ENCODE measurements at places on chromosomes 2 and 18. TPM values are rescaled to one million over a fixed set of nuclear protein-coding genes. Genes with fewer than 3 reads are reported as not detected.

- H3K36me3 ChIP-seq: no peaks in the 10 kb centered on the region
- H3K4me1 ChIP-seq: peaks cover 21% of the 10 kb centered on the region
- no peak overlapping the region for H3K4me3 ChIP-seq
- DNase-seq: peak; percentile 48
- H3K27me3 ChIP-seq: no peaks in the 10 kb centered on the region
Observed at GRCh38 chr2:152421521-152422370, 86.8 kb downstream of the FMNL2 start.

DNA sequence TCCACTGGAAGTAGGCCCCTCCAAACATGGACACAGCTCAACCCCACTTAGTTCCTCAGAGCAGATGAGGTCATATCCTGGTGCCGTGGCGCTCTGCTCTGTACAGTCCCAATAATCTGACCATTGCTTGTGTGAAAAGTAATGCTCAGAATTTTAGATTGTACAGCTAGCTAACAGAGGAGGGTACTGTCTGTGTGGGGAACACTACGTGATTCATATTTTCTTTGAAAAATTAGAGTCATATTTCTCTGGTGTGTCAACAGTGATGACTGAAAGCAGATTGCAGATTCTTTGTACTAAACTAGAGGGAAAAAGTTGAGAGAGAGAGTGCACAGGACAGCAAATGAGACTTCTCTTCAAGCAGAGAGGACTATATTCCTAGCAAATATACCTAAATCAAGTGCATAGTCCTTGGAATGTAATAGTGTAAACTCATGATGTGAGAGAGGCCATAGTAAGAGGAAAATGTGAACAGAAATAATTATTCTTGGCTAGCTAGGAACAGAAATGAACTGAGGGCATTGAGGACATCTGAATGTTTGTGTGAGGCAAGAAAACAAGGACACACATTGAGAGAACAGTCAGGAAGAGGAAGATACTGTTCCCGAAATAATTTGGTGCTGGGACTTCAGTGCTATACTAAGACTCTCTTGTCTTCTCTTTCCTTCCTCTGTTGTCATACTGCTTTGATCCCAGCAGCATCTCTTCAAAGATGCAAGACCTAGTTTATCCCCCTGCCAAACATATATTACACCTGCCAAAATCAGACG, 157.0 kb upstream of the RND3 start:
- no peak overlapping the region for H3K4me3 ChIP-seq
- peaks cover 9% of the 10 kb centered on the region for H3K4me1 ChIP-seq
- no peaks in the 10 kb centered on the region for H3K36me3 ChIP-seq

DNA sequence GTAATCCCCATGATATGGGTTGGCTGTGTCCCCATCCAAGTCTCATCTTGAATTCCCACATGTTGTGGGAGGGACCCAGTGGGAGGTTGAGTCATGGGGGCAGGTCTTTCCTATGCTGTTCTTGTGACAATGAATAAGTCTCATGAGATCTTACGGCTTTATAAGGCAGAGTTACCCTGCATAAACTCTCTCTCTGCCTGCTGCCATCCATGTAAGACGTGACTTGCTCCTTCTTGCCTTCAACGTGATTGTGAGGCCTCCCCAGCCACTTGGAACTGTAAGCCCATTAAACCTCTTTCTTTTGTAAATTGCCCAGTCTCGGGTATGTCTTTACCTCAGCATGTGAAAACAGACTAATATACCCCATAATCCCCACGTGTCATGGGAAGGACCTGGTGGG, 61.9 kb upstream of the LDAH start:
- H3K27ac ChIP-seq: no peak overlapping the region
- H3K36me3 ChIP-seq: no peaks in the 10 kb centered on the region
- no peaks in the 10 kb centered on the region for H3K27me3 ChIP-seq
- no peak overlapping the region for H3K4me3 ChIP-seq
- no peaks in the 10 kb centered on the region for H3K4me1 ChIP-seq

DNA sequence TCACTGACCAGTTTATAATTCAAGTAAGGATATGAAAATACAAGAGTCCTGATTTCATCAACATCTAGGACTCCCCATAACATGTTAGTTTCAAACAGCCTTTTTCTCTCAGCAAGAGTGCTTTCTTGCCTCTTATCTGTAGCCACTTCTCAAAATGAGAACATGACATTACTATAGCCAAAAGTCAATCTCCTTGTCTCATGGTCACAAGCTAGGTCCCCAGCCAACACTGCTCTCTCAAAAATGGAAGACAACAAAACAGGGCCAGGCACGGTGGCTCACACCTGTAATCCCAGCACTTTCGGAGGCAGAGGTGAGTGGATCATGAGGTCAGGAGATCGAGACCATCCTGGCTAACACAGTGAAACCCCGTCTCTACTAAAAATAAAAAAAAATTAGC, 15.8 kb downstream of the CLASP1 start:
- H3K36me3 ChIP-seq: no peaks in the 10 kb centered on the region
- no peak overlapping the region for H3K27ac ChIP-seq
- no peaks in the 10 kb centered on the region for H3K27me3 ChIP-seq
- DNase-seq: no peak
- H3K4me3 ChIP-seq: no peak overlapping the region

- no peak overlapping the region for H3K27ac ChIP-seq
- H3K27me3 ChIP-seq: no peaks in the 10 kb centered on the region
- no peak for DNase-seq
- H3K36me3 ChIP-seq: no peaks in the 10 kb centered on the region
- no peak overlapping the region for H3K4me3 ChIP-seq
Observed at GRCh38 chr18:24914171-24914525, 437.8 kb downstream of the ZNF521 start.

GRCh38 chr2:161134547-161135518, 25.4 kb upstream of the TANK start:
- DNase-seq: no peak
- H3K27me3 ChIP-seq: no peaks in the 10 kb centered on the region
- H3K36me3 ChIP-seq: no peaks in the 10 kb centered on the region
- no peak overlapping the region for H3K4me3 ChIP-seq
- peak overlapping the region; percentile 76 for H3K27ac ChIP-seq
- H3K4me1 ChIP-seq: peaks cover 8% of the 10 kb centered on the region

DNA sequence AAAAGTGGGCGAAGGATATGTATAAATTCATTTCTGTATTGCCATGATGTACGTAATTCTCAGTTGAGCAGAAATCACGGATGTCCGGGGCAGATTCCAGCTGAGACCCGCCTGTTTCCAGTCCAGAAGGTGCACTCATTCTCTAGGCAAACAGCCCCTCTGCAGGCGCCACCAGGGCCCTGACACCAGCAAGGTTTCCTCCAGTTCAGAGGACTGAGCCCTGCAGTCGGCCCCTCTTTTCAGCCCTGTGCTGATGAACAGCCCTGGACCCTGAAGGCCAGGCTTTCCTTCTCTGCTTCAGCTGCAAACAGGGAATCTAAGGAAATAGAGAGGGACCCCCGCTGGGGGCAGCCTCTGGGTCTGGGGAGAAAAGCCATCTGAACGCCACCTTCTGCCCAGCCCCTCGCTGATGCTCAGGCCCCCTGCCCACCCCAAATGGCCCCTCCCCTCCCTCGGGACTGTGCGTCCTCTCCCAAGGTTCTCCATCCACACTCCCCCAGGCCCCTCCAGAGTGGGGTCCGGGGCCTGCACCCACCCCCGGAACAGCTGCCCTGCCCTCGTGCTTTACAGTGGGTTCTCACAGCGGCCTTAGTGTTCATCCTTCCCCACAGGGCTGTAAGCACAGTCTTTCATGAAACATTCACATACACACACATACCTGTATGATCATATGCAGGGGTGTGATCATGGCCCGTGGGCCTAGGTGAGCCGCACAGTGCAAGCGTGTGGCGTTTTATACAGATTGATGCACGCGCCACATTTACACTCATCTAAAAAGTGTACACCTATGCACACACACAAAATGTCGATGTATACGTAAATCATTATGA, 12.1 kb downstream of the COPS9 start:
- H3K36me3 ChIP-seq: no peaks in the 10 kb centered on the region
- H3K27ac ChIP-seq: no peak overlapping the region
- no peaks in the 10 kb centered on the region for H3K27me3 ChIP-seq

Gene ERBB4
- total RNA-seq: 0.27 TPM

Gene EGR4
- total RNA-seq: not detected

Gene CPLX4
- not detected for total RNA-seq

Gene ZNF532
- 22.9 TPM for total RNA-seq

Gene MERTK
- total RNA-seq: 11.5 TPM

Gene GKN1
- total RNA-seq: not detected
